AG10803 (cell line): ENCODE measurements at places on chromosomes 5 and 9.
A peak's percentile ranks its signal among the peaks of the same experiment; 100 is the strongest.

DNA sequence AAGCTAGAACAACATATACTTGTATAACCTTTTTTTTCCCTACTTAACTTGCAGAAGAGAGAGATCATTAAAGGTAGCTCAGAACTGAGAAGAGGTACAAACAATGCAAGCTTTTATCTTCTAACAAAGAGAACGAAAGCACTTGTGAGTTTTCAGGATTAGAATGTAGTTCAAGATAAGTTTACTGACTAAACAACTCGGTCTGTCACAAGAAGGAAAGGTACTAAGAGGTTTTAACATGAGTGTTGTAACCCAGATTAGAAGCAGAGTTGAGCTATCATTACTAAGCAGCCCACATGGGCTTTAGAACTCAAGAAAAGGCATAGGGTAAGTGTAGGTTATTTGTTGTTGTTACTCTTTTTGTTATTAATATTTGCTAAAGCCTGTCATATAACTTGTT lies 25.2 kb downstream of the GIN1 start:
- DNase-seq, result no peak

DNA sequence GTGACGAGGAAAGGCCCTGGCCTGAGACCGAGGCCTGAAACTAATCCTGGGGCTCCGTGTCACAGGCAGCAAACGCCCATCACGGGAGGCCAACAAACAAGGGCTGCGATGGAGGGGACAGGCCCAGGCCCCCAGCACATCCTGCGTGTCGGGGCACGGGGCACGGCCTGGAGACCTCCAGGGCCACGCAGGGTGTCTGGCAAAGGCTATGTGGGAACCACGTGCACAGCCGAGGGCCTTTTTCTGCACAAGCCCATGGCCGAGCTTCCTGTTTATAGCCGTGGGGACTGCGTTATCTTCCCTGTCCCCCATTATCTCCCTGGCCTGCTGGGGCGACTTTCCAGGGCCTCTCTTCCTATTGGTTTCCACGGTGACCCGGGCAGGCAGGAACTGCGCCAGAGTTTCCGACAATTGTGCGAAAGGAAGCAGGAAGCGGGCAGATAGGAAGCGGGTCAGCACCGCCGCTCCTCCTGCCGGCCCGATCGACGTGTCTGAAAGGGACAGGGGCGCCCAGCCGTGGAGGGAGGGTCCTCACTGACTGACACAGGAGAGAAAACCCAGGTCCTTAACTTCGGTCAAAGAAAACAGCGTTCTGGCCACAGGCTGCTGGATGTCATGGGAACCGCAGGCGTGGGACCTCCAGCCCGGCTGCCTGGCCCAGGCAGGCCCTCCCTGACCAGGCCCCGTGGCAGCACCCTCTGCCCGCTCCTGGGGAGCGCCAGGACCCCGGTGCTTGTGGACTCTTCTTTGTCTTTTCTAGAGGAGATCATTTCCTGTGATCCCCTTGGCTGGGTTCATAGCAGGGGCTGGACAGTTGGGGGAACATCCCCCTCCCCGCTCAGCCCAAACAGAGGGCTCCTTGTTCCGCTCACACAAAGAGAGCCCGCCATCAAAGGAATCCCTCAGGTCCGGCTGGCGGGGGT lies 29.1 kb upstream of the SEC16A start:
- DNase-seq, result no peak

- DNase-seq, result peak; percentile 54
Observed at GRCh38 chr5:14178091-14178490, 34.9 kb downstream of the TRIO start.

DNA sequence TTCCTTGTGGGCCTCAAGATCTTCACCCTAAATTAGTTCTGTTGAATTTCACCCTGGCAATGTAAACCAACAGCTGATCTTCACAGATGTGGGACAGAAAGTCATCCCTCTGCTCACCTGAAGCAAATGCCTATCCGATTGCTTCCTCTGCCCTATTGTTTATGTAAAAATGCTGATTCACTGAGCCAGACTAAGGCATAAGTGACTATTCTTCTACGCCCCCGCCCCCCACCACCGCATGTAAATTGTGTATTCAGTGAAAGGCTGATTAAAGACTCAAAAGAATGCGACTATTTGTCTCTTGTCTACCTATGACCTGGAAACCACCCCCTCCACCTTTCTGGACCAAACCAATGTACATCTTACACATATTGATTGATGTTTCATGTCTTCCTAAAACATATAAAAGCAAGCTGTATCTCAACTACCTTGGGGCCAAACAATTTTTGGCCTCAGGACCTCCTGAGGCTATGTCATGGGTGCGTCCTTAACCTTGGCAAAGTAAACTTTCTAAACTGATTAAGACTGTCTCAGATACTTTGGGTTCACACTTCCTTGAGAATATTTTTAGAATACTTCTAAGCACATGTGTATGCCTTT lies 129.7 kb upstream of the BOD1 start:
- no peak for DNase-seq

DNA sequence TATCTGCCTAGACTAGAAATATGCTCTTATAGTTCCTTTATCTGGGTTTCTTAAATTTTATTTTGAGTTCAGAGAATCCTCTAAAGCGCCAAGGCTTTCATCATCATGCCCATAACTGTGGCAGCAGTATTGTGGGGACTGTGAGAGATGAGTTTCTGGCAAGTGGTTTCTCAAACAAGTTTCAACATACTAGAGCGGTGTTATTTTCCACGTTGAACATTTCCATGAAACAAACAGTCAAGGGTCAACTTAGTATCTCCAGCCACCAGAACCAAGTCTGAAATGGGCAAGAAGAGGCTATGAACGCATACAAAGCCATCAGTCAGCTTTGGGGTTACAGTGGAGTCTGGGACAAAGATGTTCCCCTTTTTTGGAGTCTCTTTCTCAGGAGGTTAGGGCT lies 40.3 kb downstream of the SERINC5 start:
- DNase-seq, result no peak
